Hematopoietic multipotent progenitor cell treated with erythropoietin and hydrocortisone succinate and interleukin-3 and kit ligand, for 15 days (in vitro differentiated cells): ENCODE measurements at places on chromosomes 13 and 19.
A peak's percentile ranks its signal among the peaks of the same experiment; 100 is the strongest.

GRCh38 chr13:43042410-43042921, 19.1 kb downstream of the DNAJC15 start:
- no peak for DNase-seq

DNA sequence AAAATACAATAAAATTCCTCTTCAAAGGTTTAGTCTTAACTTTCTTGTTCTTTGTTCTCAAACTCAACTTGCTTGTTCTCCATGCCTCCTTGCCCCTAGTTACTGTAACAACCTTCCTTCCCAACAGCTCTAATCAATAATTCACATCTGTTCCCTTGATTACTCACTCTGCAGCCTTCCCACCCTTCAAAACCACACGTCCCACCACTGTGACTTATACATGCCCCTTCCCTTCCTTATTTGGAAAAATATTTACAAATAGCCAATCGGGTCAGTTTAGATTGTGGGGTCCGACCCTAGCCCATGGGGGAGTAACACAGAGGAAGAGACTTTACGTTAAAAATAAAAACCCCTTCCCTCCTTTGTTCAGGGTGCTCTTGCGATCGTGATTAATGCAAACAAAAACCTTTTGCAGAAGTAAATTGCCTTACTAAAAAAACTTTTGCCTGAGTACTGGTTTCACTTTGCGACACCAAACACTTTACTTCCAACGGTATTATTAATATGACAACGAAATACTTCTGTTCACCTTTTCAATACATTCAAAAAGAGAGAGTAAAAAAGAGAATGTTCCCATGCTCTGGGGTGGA, 512 bp upstream of the ZNF93 start:
- DNase-seq: no peak

GRCh38 chr19:30135797-30136196, 193.8 kb downstream of the URI1 start:
- no peak for DNase-seq

GRCh38 chr19:40357640-40358039, 9.1 kb downstream of the PLD3 start:
- no peak for DNase-seq

DNA sequence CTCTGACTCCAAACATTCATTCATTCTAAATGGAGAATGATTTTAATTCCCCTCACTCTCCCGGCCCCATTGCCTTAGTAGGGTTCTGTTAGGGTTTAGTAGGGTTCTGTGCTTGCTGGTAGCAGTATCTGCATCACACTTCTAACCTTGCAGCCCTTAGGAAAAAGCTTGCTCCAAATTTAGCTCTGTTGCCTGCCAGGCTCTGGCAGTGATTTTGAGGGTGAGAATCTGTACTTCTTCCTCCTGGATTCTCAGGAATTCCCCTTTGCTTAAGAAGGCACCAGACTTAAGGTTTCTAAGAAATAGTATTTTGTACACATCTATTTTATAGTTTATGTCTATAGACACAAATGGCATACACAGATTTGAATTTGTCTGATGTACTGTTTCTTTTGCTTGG, 14.7 kb downstream of the B3GLCT start:
- DNase-seq: no peak

GRCh38 chr19:58277748-58278540, 811 bp upstream of the ZNF8 start:
- no peak for DNase-seq

DNA sequence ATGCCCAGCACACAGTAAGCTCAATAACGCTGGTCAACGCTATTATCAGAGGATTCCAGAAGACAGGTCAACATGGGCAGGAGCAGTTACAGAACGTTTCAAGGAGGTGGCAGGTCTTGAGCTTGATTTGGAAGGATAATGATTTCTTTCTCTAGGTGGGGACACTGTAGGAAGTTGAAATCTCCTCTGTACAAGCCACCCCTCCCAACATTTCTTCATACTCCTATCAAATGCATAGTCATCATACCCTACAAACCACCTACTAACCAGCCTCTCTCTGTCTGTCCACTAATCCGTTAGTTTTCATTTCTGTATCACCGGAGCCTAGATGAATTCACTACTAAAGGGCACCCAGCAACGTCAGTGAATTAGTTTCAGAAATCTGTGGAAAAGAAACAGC, 1.3 kb downstream of the ATP7B start:
- peak; percentile 26 for DNase-seq

- DNase-seq: no peak
These were observed 520 bp downstream of the ZNF600 start for GRCh38 chr19:52786078-52786463.

GRCh38 chr13:35700671-35701070, 224.2 kb upstream of the MAB21L1 start:
- DNase-seq: no peak

- DNase-seq: no peak
These were observed 72.6 kb upstream of the SERTM1 start for GRCh38 chr13:36601186-36601585.

GRCh38 chr13:43377973-43378372, 354.6 kb downstream of the DNAJC15 start:
- no peak for DNase-seq

DNA sequence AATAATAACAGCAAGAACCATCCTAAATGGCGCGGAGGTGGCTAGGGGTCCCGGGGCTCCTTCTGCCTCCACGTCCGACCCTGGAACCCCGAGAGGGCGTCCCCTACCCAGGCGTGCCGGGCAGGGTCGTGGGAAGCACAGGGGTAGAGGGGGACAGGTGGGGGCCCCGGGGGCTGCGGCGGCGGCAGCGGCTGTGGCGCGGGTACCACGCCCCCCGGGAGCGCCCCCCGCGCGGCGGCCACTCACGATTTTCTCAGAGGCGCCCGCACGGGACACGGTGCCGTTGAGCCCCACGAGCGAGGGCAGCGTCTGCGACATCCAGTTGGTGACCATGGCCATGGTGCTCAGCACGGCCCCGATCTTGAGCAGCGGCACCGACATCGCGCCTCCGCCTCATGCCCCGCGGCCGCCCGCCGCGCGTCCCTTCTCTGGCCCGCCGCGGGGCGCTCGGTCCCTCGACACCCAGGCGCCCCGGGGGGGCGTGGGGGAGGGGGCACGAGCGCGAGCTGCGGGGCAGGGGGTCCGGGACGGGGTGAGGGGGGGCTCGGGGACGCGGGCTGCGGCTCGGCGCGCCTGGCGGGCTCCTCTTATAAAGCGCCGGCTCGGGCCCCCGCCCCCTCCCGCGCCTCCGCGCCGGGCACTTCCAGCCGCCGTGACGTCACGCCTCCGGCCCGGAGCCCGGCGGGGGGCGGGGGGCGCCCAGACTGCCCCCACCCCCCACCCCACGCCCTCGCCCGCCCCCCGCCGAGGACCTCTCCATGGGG, 22.9 kb downstream of the OLFM2 start:
- no peak for DNase-seq

DNA sequence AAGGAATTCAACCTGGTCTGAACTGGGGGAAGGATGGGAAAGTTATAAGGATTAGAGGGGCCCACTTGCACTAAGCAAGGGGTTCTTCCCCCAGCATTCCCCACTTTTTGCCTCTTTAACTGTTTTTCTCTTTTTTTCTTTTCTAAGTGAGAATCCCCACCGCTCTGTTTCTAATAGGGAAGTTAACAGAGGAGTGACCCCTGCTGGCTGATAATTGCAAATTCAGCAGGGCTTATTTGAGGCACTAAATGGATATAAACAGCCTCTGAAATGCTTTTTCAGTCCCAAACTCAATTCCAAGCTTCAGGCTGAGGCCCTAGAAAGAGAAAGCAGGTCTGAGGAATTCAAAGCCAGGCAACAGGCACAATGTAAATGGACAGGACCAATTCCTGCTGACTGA, 38.2 kb upstream of the CEACAM21 start:
- DNase-seq: peak; percentile 17

- no peak for DNase-seq
These were observed 141.3 kb downstream of the STOML3 start for GRCh38 chr13:38849315-38849714.
